ENCODE measurements at places on chromosomes 4 and X. TPM values are rescaled to one million over a fixed set of nuclear protein-coding genes. Genes with fewer than 3 reads are reported as not detected.
A peak's percentile ranks its signal among the peaks of the same experiment; 100 is the strongest.

FGD1 gene
- 7.0 TPM for total RNA-seq

DNA sequence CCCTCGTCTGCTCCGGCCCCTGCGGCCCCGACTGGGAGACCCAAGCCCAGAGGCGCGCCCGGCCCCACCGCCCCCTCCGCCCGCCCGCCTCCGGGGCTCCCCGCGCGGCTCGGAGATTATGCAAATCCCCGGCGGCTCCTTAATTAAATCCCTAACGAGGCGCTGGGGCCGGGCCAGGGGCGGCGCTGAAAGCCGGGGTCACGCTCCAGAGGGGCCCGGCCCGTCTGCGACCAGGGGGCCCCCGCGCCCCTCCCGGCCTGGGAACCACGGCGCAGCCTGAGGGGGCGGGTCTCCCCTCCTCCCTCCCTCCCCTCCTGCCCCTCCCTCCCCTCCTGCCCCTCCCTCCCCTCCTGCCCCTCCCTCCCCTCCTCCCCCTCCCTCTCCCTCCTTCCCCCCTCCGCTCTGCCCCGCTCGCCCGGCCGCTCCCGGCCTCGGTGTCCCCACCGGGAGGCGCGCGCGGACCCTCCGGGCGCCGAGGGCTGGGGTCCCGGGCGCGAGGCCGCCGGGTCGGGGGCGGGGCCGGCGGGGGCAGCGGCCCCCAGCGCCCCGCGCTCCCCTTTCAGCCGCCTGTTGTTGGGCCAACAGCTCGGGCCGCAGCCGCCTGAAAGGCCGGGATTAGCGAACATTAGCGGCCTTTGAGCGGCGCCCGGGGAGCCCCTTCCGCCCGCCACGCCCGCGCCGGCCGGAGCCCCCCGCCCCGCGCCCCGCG lies 25.9 kb upstream of the FGFR3 start:
- DNase-seq = no peak

DNA sequence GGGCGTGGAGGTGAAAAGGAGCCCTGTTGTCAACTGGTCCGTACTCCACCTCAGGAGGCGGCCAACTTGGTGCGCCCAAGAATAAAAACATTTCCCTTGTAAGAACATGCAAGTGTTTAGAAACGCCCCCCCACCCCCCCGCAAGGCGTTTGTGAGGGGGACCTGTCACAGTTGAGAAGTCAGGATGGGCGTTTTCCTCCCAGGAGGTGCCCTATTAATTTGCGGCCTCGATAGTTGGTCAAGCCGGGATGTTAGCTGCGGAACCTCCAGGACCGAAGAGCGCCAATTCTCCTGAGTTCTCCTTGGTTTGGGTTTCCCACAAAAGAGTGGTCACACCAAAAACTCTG lies 651 bp upstream of the SAP30 start:
- peak; percentile 60 for DNase-seq

GRCh38 chr4:93983140-93983539 lies 154.6 kb downstream of the ATOH1 start:
- DNase-seq = no peak

MAGEA12 gene
- total RNA-seq = not detected
